NCI-H2171 (cell line): ENCODE measurements at places on chromosomes 4 and X.

GRCh38 chr4:96473246-96473645, 633.4 kb downstream of the PDHA2 start:
- DNase-seq, result no peak

- DNase-seq, result no peak
These were observed 73.8 kb upstream of the PHOX2B start for GRCh38 chr4:41822325-41822724.

- no peak for DNase-seq
These were observed 88.6 kb downstream of the TSPAN7 start for GRCh38 chrX:38649674-38650647.

DNA sequence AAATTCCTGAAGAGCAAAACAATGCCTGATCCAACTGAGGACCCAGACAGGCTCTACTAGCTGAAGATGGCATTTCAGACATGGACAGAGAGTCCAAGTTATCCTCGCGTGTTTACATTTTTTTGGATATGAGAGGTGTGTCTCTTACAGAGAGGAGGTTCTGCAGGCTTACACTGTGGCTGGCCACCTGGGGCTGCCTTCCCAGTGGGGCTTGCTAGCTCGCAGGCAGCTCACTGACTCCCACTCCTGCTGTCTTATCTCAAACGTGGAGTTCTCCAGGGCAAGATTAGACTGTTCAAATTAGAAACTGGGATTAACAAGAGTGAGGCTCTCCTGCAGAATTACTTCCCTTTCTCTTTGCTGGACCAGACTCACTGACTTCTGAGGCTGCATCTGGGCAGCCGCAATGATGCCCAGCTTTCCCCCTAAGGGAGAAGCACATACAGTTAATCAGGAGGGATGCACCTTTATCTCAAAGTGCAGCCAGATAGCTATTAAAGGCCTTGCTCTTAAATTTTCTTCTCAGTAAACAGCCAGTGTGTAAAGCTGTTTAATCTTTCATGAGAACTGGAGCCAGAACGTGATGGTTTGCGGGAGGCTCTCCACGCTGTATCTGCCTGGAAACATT, 123.0 kb downstream of the ENPP6 start:
- DNase-seq, result no peak

- peak; percentile 12 for DNase-seq
These were observed 3.6 kb downstream of the NOCT start for GRCh38 chr4:139018971-139019758.
